NCI-H774 (cell line): ENCODE measurements at places on chromosomes 3 and 15.

- no peak for DNase-seq
These were observed 9.1 kb downstream of the C15orf39 start for GRCh38 chr15:75210811-75211230.

DNA sequence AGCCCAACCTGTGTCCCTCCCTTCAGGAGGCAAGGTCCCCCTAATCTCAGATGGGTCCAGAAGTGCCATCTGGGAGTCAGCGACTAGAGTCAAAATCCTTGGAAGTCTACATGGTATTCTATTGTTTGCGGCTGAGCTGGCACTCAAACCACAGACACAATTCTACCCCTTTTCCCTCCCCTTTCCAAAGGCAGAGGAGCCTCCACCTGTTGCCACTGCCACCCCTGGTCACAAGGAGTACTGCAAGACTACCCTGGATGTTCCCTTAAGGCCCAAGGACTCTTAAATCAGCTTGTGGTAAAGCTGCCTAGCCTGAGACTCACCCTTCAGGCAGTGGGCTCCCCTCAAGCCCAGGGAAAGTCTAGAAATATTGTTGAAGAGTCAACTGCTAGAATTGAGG, 4.3 kb upstream of the OR5H6 start:
- DNase-seq: no peak

GRCh38 chr3:65052101-65052500, 364.3 kb upstream of the ADAMTS9 start:
- DNase-seq: no peak

DNA sequence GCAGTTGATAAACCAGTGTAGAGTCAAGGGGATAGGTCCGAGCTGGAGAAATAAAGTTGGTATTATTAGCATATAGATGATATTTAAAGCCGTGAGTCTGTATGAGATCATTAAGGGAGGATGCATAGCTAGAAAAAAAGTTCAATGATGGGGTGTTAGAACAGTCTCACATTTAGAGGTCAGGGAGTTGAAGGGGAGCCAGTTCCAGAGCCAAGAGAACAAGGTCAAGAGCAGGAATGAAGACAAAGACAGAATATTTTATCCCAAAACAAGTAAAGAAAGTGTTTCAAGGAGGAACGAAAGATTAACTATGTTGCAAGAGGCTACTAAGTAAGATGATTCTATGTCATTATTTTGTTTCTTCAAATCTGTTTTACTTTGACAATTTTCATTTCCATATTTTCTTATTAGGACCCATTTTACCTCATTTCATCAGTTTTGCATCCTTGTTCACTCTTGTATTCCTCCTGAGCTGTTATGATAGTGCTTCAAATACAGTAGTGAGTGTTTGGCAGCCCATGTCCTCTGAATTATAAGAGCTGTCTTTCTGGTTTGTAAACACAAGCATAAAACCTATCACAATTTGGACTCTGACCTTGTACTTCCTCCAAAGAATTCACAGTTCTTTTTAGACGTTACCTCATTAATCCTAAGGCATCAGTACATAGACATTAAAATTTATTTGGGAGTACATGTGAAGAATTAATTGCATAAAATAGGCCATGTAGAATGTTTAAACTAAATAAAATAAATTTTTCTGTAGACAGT, 695.7 kb upstream of the NECTIN3 start:
- DNase-seq: no peak

GRCh38 chr3:71955240-71956068, 170.5 kb upstream of the PROK2 start:
- DNase-seq: peak; percentile 25

DNA sequence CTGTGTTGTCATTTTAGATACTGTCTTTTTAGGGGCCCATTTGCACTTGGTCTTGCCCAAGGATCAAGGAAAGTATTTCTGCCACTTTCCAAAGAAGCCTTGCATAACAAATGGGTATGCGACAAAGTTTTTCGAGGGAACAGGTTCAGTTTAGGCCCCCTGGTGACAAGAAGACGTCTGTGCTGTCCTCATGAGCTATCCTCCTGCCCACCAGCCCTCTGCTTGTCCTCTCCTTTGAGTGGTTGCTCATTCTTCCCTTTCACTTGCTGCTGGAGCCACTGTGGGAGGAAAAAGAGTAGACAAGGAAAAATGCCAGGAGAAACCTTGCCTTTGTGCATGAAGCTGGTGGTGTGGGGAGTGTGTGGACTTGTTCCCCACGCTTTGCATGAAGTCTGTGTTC, 171.9 kb downstream of the CACNA2D3 start:
- no peak for DNase-seq

- DNase-seq: no peak
These were observed 18.1 kb downstream of the CD200 start for GRCh38 chr3:112351036-112351435.

DNA sequence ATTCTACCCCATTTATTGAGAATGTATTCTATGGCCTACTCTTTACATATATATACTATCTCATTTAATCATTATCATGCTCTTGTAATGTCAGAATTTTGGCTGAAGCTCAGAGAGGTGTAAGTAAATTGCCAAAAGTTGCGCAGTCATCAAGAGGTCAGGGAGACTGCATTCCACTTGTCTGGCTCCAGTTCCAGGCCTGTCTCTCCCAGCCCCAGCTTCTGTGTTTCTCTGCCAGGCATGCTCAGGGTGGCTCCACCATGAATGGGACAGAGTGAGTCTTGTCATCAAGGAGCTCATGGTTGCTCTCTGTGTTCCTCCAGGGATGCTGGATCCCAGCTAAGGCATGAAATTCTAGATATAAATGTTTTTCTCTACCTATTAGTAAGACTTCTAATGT, 635.1 kb upstream of the MDFIC2 start:
- DNase-seq: no peak

GRCh38 chr15:43370310-43370974, 401 bp downstream of the ZSCAN29 start:
- no peak for DNase-seq

- DNase-seq: no peak
These were observed 9.8 kb upstream of the ATP13A5 start for GRCh38 chr3:193388361-193388760.

DNA sequence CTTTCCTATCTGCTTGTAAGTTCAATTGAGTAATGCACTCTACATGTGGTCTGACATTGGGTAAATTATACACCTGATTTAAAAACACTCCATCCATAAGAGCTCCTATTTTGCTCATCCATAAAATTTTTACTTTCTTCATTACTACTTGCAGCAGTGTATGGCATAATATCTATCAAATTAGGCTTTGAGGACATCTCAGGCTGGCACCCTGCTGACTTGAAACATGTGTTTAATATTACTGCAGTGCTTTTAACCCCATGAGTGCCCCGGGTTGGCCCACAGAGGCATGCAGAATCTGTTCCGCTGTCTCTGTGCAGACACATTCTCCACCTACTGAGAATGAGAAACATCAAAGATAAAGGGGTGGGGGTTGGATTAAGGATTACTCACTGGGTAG, 249.9 kb upstream of the DNAJC19 start:
- no peak for DNase-seq

DNA sequence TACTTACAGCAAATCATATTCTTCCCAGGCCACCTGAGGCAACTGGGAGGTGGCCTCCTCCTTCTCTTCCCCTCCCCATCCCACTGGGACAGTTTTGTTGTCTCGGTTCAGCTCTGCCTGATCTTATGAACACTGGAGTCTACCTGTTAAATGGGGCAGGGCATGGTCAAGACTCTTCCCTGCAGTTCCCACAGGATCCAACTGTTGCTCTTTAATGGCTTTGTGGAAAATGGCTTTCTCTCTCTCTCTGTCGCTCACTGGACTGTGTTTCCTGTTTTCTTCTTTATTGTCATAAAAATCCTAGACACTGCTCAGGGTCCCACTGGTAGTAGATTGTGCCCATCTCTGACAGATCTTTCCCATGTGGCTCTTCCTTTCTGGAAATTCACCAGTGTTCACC, 40.2 kb downstream of the SLC27A2 start:
- DNase-seq: no peak

GRCh38 chr15:48315041-48315440, 16.2 kb upstream of the DUT start:
- no peak for DNase-seq

- DNase-seq: no peak
These were observed 56.8 kb downstream of the CCR4 start for GRCh38 chr3:33008282-33008681.

DNA sequence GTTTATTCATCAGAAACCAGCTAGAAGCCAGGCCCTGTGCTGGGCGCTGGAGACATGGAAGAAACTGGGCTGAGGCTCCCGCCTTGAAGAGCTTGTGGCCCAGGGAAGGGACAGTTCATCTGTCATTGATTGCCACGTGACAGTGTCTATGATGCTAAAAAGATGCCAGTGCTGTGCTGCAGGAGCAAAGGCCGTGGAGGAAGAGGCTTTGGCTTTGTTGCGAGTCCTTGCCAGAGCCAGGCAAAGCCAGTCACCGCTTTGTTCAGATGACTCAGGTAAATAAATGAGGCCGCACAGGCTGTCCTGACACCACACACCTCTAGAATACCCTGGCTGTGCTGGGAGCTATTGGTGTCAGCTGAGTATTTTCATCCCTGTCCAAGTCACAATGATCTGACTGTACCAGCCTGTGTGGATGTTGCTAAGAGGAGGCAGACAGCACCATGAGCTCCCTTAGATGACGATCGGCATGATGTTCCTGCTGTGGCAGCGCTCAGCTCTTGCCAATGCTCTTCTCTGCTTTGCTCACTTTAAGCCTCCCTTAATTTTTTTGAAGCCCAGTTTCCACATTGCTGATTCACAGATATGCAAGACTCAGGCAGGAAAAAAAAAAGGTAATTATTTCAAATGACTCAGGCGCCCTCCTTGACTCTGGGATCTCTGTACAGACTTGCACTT, 77.5 kb downstream of the CCNL1 start:
- no peak for DNase-seq

- no peak for DNase-seq
These were observed 338.6 kb downstream of the FOXP1 start for GRCh38 chr3:71244826-71245488.

GRCh38 chr3:64259636-64260035, 34.4 kb upstream of the PRICKLE2 start:
- no peak for DNase-seq

DNA sequence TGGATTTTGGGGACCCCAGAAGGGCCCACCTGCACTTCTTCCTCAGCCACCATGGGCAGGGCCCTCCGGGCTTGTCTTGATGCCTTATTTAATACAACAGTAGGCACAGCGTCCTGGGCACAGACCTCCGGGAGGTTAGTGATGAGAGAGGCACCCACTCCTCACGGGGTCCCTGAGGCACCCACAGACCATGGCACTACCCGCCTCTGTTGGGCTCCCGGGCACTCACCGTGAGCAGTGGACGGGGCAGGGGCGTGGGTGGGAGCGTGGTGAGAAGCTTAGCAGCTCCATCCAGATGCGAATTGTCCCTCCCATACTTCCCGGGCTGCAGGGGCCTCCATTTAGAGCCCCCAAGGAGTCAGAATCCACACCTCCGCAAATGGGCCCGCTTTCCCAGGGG, 317 bp upstream of the MESP2 start:
- DNase-seq: no peak

GRCh38 chr3:197836244-197836643, 45.2 kb downstream of the LRCH3 start:
- DNase-seq: no peak

DNA sequence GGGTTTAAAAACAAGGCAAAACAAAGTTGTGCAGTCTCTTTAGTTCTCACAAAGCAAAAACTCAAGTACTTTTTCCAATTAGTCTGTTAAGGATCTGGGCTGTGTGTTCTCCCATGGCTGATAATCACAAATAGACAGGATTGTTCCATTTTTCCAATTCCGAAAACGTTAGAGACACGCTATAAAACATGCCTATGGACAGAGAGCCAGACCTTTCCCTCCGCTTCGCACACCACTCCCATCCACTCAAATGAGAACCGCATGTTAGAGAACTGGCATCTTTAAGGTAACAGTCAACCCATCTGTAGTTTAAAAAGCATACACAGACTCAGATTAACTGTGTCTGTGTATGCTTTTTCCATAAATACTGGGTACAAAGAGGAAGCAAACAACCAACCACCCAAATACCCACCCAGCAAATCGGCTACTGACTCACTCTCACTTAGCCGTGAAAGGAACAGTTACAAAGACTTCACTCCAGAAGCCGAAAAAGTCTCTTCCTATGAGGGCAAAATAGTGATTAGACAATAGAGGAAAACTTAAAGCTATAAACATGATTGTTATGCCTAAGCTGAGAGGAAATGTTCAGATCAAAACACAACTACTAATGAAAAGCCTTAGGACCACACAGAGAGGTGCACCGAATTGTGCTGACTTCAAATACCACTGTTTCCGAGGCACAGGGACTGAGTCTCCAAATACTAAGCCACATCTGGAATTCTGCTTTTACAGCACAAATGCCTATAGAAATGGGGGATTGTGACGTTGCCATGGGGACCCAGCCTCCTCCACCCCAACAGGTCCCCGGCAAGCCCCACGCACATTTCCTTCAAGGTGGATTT, 36.1 kb downstream of the IL17RD start:
- no peak for DNase-seq

- DNase-seq: no peak
These were observed 40.9 kb downstream of the NR1D2 start for GRCh38 chr3:23985747-23986544.

DNA sequence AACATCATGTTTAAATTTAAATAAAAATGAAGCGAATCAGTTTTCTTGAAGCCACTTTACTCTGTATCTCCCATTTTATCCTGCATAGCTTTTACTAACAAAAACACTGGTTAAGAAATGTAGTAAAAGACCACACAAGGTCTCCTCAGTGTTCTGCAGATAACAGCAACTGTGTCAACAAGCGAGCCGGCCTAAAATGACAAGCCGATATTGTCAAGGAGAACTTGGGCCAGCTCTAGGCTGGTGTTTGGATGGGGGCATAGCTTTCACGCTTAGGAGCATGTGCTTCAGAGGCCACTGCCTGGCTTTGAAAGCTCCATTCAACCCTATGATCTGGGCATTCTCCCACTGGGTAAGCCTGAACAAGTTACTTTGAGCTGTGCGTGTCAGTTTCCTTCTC, 38.1 kb downstream of the MFSD1 start:
- no peak for DNase-seq

GRCh38 chr3:3615533-3615932, 183.7 kb upstream of the LRRN1 start:
- DNase-seq: no peak

- no peak for DNase-seq
These were observed 28.1 kb downstream of the CCRL2 start for GRCh38 chr3:46435081-46435726.

DNA sequence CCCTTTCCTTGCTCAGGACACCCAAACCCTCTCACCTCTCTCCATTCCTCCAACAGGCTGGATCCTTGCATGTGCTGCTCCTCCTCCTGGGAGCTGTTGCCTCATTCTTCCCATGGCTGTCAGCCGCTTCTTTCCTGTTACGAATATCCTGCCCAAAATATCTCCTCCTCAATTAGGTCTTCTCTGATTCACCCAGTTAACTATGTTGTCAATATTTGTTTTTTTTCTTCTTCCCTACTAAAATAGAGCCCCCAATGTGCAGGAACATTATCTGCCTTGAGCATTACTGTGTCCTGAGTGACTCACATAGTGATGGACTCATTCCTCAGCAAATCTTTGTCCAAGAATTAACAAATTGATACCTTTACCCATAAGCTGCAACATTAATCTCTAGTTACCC, 357.2 kb downstream of the CLSTN2 start:
- no peak for DNase-seq

- peak; percentile 86 for DNase-seq
These were observed 4.7 kb downstream of the LRRC15 start for GRCh38 chr3:194364652-194365434.

GRCh38 chr15:73918784-73919183, 7.5 kb upstream of the LOXL1 start:
- DNase-seq: no peak

GRCh38 chr15:71312731-71313460, 197.6 kb downstream of the THSD4 start:
- DNase-seq: no peak
